ENCODE measurements at places on chromosomes 3 and 15.

DNA sequence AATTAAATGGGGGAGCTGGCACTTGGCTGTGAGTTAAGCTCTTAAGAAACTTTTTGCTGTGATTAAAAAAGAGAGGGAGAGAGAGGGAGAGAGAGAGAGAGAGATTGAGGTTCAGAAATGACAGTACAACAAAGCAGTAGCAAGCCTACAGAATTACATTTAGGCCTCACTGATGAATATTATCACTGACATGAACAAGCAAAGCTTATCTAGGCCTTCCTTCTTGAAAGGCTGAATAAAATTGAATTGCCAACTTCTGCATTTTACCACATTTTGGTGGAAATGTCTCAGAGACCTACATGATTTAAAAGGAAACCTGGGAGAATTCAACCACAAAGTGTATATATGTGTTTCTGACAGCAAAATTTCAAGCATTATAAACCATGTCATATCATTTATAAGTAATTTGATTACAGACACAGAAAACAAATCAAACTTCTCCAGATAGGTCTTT is 530.8 kb downstream of the SOX2 start:
- DNase-seq = no peak

GRCh38 chr3:16249336-16249735 is 15.4 kb downstream of the DPH3 start:
- DNase-seq = peak; percentile 39

DNA sequence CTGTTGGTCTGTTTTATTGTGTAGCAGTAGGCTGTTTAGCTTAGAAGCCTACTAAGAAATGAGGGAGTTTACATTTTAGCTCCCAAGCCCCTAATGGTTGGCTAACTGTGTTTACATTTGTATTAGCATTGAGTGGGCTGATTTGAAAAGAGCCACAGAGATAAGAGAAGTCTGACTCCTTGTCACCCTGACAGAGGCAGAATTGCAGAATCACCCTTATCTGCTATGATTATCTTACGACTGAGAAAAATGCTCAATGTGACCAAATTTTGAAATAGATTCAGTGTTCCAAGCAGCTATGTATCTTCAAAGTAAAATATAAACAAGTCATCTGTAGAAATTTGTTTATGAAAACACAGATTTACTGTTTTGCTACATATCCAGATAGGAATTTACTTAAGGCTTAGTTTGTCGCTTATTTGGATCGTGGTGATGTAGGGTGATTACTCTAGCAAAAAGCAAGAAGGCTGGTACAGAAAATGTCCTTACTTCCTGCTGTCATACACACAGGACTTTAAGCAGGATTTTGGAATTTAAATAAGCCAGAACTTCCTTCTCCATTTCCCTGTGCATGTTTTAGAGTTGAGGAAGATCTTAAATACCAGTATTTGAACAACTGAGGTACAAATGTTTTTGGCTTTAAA is 19.0 kb downstream of the SEMA6D start:
- DNase-seq = no peak

DNA sequence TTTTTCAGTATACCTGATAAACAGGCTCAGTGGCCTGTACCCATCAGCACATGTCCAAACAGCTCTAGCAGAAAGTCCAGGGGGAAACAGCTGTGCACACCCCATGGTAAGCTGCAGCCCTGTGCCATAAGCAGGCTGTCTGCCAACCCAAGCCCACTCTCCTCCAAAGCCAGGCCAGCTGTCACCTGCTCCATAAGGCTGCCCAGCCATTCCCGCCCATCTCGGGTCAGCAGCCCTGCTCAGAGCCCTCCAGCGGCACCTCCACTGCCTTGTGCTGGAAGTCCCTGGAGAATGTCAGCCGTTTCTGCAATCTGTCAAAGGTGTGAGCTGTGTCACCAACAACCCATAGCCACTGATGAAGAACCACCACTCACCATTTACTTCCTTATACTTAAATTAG is 82.0 kb downstream of the NTRK3 start:
- no peak for DNase-seq

- no peak for DNase-seq
Measured at GRCh38 chr3:98556164-98557130, 24.7 kb downstream of the GPR15 start.

- DNase-seq = no peak
Measured at GRCh38 chr3:167483708-167484475, 10.1 kb upstream of the SERPINI2 start.

- no peak for DNase-seq
Measured at GRCh38 chr3:141427764-141428163, 59.1 kb upstream of the RASA2 start.

GRCh38 chr3:4986175-4986781 is 7.0 kb downstream of the BHLHE40 start:
- DNase-seq = peak; percentile 40

DNA sequence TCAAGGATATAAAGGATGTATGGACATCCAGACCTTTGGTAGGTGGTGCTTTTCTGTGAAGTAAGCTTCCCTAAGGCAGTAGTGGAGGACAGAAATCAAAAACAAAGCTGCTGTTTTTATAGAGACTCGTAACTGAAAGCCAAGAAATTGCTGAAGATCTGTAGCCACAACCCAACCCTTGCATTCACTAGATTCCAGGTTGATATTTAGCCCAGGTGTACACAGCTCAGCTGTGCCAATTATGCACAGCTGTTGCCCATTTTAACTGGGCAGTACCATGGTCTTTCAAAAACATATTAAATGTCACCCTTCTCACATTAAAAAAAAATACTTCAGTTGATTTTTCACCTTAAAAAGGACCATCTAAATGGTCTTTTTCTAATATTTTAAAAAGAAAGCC is 75.8 kb downstream of the CNTN3 start:
- no peak for DNase-seq

DNA sequence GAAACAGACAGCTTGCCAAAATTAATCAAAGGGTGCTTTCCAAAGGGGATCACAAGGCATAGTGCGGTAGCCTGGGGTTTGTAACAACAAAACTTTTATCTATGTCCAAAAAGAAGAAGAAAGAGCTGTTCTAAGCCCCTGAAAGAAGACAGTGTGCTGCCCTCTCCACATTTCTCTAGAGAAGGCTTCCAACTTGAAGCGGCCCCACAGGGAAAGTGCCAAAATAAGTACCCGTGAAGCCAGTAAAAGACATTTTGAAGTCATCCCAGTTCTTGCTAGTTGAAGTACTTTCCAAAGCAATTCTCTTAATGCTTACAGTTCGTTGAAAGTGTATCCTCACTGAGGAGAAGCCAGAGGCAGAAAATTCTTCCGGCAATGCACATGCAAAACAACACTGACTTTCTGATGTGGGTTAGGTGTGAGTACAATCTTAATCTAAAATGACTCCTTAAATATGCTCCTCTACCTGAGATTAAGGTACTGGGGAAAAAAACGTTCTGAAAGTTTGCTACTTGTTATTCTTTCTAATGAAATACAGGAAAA is 21.3 kb downstream of the GPR15 start:
- DNase-seq = no peak

Measured in ACHN (cell line).